AG10803 (cell line): ENCODE measurements at places on chromosomes 7 and 10.

- no peak for DNase-seq
Measured at GRCh38 chr7:2967253-2967652, 76.4 kb downstream of the CARD11 start.

GRCh38 chr7:86050918-86051317 is 592.8 kb upstream of the GRM3 start:
- no peak for DNase-seq

DNA sequence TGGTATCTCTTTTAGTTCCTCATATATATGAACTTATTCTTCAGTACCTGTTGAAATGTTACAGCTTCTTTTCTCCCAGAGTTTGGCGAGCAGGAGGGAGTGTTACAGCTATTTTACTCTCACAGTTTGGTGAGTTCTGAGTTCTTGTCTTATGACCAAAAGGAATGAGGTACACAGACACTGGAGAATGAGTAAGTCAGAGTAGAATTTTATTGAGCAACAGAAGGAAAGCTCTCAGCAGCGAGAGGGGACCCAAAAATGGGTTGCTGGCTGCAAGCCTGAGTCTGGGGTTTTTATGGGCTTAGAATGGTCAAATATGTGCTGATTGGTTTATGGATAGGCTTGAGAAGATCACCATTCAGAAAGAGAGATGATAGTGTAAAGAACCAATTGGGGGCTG is 175.2 kb downstream of the CDK14 start:
- DNase-seq: peak; percentile 74

GRCh38 chr7:18900236-18900635 is 217.2 kb downstream of the TWIST1 start:
- no peak for DNase-seq

DNA sequence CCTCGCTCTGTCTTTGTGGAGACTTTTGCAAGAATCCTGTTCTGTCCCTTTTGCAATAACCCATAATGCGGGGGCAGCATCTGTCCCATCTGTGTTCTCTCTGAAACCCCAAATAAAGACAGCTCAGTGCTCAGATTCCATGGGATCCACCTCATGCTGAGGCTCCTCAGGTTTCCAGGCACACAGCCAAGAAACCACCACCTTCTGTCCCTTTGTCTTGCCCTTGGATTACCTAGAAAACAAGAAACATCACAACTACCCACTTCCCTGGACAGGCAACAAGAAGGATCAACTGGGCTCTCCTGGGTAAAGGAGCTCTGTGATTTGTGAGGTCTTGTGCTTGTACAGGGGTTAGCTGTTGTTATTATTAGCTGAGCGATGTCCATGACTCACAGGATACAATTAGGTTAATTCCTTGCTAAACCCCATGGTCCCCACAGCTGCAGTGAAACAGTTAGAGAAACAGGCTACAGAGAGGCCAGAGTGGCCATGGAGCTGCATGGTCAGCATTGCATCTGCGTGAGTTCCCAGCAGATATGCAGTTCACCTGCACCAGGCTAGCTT is 50.2 kb downstream of the CXCL12 start:
- DNase-seq: peak; percentile 57

DNA sequence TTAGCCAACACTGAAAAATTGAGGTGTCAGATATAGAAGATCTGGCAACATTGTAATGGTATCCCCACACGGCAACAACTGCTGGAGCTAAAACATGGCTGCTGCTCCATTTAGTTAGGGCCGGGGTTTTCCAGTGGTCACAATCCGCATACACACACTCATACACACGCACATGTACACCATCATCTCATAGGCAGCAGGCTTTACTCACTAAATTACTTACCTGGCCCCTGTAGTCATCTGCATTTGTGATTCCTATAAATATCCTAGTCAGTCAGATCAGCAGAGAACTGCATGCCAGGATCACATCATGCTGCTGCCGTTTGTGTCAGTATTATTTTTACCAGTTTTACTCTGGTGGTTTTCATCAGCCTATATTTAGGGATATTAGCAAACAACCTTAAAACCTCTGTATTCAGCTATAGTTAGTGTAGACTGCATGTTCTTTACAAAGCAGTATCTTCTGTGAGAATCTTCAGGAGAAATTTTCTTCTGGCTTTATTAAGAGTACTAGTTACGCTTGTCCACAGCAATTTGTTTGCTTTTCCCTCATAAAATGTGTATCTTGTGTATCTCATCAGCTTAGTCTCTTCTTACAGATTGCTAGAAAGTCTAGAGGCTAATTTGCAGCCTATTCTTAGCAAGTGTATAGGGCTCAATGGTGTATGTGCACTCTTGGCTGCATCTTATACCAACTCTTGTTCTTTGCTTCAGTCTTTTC is 38.3 kb upstream of the PTPN12 start:
- DNase-seq: no peak

DNA sequence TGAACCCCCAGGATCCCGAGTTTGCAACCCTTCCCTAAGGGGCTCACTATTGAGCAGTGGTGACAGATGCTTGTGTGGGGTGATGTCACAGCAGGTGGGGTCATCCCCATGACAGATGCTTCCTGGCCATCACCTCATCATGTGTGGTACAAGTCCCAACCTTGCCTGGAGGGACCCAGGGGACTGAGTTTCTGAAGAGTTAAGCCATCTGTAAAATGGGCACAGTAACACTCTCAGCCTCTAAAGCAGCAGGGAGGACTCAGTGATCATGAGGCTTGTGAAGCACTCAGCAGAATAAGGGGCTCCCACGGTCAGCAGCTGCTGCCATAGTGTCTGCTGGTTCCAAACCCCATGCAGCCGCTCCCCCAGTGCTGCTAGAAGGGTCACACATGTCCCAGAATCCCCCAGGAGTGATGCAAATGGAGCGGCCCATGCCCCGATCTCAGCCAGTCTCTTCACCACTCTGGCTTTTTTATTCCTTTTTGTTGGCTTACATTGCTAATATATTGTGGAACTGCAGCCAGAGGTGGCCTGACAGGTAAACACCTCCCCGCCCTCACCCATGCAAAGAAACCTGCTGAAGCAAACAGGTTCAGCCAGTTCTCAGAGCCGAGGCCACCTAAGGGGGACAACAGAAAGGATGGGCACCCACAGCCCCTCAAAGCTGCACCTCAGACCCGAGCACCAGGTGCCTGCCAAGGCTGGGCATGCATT is 102.1 kb upstream of the PDGFA start:
- no peak for DNase-seq

GRCh38 chr10:94125856-94126255 is 132.1 kb downstream of the PLCE1 start:
- peak; percentile 84 for DNase-seq

GRCh38 chr10:115963848-115964247 is 309.2 kb downstream of the GFRA1 start:
- DNase-seq: no peak

- DNase-seq: no peak
Measured at GRCh38 chr10:406976-407375, 271.7 kb downstream of the ZMYND11 start.

DNA sequence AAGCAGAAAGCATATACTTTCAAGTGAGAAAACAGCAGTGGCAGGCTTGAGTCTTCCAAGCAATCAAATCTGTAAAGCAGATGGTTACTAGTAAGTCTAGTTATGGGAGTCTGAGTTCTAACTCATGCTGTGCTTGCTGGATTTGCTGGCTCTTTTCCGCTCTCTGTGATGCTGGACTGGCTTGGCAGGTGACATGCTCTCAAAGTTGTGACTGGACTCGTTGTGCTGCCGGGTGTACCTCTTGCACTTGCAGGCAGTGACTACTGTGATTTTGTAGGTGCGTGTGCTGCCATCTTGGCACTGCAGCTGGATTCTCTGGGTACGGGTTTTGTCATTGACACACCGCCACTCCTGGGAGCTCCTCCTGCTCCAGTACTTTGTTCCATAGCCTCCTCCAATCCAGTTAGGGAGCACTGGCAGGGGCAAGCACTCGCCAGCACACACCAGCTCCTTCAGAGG is 3.1 kb downstream of the SOSTDC1 start:
- no peak for DNase-seq

DNA sequence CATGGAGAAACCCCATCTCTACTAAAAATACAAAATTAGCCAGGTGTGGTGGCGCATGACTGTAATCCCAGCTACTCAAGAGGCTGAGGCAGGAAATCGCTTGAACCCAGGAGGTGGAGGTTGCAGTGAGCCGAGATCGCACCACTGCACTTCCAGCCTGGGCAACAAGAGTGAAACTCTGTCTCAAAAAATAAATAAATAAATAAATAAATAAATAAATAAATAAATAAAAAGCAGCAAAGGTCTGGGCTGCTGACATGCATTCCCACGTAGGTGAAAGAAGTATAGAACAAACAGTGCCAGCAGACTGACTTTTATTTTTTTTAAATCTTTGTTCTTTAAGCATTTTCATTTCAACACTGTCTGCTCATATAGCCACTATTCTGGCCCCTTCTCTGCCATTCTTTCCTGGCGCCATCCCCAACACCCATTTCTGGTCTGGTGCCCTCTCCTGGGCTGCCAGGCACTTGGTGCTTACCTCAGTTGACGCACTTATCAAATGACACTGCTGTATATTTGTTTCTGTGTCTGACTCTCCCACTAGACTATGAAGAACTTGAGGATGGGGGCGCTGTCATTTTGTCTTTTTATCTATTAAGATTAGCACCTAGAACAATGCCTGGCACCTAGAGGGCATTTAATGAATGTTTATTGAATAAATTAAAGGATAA is 15.6 kb downstream of the FAM107B start:
- DNase-seq: no peak

- peak; percentile 23 for DNase-seq
Measured at GRCh38 chr10:119680650-119681081, 29.5 kb downstream of the BAG3 start.

DNA sequence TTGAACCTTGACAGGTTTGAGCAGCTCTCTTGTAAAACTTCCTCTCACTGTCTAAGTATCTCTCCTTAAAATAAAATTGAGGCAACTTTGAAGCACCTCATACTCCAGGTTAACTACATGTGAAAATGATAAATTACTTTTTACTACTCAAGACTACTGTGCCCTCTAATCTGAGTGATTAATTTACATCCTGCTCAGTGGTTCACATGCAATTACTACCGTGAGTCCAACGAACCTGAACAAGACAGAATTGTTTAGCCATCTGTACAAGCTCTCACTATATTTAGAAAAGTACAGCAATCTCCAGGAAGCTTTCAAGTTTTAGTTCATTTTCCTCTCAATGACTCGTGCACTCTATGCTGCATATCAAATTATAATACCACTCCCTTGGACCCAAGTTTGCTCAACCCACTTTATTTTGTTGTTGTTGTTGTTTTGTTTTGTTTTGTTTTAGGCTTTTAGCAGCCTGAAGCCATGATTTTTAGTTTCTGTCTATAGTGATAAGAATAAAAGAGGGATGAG is 21.2 kb downstream of the PDE1C start:
- no peak for DNase-seq

DNA sequence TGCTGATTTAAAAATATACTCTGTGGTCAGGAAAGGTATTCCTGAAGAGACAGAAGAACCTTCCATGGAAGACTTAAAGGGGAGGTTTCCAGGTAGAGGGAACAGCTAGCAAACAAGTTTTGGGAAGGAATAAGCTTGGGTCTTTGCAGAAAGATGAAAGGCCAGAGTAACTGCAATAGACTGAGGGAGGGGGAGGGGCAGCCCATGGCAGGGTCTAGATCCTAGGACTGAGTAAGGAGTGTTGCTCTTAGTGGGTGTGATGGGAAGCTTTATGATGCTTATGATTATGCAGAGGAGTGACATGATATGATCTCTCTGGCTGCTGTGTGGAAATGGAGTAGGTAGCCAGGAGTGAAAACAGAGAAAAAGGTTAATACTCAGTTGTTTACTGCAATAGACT is 90.0 kb upstream of the FEZF1 start:
- DNase-seq: no peak

DNA sequence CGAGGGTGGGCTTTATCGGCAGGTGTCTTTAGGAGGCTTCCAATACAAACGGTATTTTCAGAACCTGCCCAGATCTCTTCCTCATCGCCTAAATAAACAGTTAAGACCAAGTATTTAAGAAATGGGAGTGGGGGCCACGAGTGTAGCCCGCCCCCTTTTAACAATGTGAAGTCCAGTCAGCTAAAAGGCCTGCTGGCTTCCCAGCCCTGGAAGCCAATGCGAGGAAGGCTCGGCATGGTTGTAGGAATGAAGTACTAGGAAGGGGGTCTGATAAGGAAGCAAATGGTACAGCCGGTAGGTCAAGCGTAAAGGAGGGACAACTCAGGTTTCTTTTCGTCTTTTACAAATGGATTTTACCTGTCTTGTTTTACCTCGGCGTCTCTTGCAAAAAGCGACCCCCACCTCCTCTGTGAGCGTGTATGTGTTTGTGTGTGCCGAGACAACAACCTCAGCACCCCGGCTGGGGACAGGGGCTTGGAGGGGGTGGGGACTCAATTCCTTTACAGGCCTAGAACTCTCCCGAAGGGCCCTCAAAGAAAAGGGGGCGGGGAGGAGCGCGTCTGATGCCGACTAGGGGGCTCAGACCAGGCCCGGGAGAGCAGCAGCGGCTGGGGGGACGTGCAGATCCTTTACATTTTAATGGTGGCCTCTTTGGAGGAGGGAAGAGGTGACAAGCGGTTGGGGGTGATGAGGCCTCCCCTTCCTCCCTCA is 147.6 kb downstream of the GPR85 start:
- peak; percentile 47 for DNase-seq

DNA sequence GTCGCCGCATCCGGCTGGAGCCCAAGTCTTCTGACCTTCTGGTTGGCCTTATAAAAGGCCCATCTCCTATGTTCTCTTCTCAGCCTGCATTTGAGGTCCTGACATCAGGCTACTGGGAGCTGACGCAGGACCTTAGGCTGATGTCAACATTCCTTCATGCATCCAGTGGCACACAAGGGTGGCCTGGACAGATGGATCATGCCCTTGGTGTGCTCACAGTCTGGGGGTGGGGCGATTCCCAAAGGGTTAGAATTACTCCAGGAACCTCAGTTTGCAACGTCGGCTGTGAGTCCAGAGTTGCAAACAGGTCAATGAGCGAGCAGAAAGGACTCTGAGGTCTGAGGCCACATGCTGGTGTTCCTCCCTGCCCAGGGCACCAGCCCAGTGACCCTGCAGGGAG is 8.2 kb upstream of the CLIP2 start:
- no peak for DNase-seq

GRCh38 chr10:98422182-98422581 is 7.2 kb upstream of the PYROXD2 start:
- no peak for DNase-seq

DNA sequence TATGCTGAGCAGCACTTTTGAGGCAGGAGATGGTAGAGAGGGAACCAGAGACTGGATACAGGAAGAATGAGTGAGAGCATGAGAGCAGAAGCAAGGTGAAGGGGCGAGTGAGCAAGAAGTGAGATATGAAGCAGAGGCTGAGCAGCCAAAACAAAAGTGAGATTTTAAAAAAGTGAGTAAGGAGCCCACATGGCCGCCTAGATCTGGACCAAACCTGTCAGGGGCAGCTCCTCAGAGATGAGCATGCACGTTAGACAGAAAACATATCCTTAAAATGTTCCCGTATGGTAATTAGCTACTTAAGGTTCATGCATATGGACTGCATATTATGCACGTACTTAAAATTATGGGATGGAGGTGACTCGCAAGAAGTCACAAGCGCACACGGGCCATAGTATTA is 22.5 kb downstream of the TMEM176A start:
- DNase-seq: no peak

DNA sequence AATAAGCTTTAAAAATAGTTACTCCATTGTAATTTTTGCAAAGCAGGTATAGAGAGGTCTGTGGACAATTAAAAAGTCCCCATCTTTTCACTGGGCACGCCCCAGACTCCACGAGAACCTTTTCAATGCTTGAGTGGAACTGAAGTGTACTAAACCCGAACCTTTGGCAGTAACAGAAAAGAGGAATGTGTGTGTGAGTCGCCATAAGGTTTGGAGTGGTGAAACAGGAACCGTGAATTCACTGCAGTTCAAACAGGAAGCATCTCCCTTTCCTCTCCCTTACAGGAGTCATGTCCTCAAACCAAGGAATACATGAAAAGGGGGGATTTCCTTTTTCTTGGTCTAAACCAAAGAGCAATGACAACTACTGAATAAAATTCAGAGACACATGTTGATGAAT is 23.2 kb downstream of the NDUFB2 start:
- peak; percentile 24 for DNase-seq
